ENCODE measurements at places on chromosomes 12 and 14.

DNA sequence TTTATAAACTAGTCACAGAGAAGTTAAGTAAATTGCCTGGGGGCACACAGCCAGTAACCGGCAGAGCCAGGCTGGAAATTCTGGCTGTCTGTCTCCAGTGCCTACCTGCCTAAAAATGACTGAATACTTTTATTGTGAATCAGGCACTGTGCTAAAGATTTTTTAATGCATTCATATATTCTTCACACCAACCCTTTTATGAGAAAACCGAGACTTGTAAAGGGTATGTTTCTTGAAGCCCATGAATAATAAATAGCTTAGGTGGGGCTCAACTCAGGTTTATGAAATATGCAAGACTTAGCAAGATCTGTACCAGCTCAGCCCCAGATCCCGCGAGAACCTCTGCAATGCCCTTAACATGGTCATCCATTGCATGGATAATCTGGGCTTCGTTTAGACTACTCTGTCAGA is 60.8 kb downstream of the TMCC3 start:
- no peak for DNase-seq

- DNase-seq = no peak
Measured at GRCh38 chr12:120712610-120713009, 2.4 kb downstream of the UNC119B start.

GRCh38 chr14:90522571-90523191 is 125.9 kb downstream of the CALM1 start:
- DNase-seq = peak; percentile 61

GRCh38 chr12:91555436-91556415 is 373.1 kb upstream of the DCN start:
- DNase-seq = no peak

DNA sequence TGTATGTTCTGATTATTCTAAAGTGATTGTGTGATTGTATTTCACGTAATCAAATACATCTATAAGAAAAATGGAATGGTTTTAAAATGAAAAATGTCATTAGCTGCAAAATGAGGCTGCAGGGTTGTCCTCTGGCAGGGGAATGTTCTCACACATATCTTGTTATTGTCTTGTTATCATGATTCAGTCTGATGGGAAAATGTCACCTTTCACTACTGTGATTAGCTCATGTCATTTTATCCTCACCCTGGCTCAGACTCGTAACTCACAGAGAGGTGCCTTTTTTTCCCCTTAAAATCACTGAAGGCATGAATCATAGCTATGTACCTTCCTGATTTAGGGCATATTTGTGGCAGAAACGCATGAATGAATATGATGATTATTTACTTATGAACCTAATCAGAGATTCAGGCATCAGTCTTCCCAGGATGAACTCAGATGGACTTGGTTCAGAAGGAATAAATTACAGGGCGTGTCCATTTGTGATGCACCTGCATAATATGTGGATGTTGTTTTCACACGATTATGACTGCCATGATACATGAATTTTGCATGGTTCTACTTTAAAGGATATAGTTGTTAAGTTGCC is 1339.2 kb downstream of the AACS start:
- no peak for DNase-seq

DNA sequence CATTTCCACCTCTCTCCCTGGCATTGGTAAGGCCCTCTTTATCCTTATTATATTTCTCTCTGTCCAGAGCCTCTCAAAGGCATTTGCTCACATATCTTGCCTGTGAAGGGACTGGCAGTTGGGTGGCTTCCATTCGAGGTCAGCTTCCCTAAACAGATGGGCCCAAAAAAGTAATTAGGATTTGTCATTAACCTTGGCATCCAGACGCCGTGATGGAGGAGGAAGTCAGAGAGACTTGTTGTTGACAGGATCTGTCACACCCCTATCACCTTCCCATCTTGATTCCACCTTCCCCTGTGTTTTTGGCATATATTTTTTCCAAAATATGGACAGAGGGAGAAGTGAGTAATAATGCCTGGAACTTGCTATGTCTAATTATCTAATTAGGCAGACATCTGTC is 54.0 kb upstream of the OAS1 start:
- no peak for DNase-seq

DNA sequence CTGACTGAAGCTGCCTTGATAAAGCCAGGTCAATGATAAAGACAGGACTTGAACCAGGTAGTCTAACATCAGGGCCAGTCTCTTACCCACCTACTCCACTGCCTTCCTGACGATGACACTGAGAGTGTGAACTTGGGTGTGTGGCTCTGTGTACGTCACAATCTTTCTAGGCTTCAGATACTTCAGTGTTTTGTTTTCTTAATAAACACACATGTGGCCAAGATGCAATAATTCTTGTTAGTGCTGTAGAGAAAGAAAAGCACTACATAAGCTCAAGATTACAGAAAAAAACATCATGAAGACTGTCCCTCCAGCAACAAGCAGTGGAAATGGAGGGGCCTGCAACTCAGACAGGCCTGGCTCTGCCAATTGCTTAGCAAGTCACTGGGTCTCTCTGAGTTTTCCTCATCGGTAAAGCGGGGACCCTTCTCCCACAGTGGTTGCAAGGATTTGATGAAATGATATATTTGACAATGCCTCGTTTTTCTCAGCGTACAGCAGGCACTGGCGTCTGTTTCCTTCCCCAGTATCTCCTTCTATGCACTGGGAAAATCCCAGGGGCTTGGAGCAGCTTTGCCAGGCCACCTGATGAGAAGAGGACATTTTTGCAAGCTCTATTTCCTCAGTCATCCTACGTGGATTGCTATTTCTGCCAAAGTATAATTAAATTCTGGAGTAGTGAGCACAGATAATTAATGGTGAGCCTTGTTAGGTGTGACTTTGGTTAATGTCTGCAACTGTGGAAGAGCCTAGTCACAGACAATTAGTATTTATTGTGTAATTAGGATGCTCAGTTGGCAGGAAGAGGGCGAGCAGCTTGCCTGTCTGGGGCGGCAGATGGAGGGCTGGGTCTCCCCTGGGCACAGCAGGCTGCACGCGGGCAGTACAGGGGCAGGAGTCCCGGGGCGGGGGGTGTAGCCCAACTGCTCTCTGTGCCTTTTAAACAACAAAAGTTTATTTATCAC is 55.8 kb upstream of the CHGA start:
- no peak for DNase-seq

DNA sequence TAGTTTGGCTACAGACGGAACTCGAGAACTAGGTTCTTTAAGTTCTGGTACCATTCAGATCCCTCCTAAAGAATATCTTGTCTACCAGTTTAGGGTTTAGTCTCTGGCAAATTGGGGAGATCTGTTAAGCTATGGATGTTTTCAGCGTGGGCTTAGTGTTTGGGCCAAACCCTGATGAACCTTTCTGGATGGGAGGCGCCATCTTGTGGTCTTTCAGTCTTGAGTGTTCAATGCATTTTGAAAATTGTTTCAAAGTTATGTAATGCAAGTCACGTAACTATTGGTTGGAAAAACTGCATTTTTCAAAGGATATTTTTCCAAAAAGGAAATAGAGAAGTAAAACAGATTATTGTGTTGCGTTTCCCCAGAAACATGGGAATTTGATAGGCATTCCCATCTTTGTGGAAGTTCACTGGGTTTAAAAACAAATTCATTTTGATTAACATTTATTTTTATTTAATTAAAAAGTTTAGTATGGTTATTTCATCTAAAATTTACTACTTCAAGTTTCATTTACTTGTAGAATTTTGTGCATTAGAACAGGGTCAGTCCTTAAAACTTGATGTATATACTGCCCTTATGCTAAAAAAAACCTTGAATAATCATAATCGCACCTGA is 169.0 kb downstream of the PRIMA1 start:
- DNase-seq = peak; percentile 71

- DNase-seq = no peak
Measured at GRCh38 chr12:5899675-5900074, 45.4 kb downstream of the ANO2 start.

- no peak for DNase-seq
Measured at GRCh38 chr12:92707926-92708325, 5.1 kb downstream of the PLEKHG7 start.

GRCh38 chr12:116160231-116160630 is 117.3 kb downstream of the MED13L start:
- DNase-seq = no peak

DNA sequence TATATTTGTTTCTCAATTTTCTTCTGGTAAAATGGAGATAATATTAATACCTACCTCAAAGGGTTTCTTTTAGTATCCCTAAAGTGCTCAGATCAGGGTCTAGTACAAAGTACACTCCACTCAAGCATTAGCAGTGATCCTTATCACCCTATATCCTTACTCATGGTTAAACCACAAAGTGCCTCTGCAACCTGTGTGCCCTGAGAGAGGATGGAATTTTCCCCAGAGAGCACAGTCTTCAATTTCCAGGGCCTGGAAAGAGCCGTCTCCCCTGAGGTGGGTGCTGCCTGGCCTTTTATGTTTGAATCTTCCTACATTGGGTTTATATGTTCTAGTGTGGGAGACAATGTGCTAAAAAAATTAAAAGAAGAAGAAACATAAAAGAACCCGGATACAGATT is 183.1 kb upstream of the FBXO33 start:
- DNase-seq = no peak

DNA sequence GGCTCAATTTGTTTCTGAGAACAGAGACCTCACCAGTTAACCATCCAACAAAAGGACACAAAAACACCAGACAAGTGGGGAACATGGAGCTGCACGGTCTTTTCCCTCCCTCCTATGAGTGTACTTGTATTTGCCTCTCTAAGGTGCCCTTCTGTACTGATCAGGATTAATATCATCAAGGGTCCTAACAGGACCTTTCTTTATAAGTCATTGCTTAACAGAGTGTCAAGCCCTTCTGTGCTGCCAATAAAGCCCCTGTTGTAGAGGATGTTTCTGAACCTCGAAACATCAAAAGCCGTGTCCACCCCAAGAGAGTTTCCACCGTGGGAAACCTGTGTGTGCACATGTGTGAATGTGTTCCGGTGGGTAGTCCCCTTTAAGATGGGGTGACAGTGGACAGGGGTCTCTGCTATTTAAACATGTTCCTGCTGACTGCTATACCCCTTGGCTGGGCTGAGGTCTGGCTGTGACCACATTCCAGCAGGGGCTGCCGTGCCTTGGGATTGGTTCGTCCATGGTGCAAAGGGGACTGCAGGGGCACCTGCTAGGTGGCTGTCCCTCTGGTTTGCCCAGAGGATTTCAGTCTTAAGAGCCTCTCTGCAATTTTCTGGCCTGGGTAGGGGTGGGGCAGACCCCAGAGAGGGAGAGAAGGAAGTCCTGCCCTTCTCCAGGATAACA is 6.0 kb downstream of the ESRRB start:
- no peak for DNase-seq

DNA sequence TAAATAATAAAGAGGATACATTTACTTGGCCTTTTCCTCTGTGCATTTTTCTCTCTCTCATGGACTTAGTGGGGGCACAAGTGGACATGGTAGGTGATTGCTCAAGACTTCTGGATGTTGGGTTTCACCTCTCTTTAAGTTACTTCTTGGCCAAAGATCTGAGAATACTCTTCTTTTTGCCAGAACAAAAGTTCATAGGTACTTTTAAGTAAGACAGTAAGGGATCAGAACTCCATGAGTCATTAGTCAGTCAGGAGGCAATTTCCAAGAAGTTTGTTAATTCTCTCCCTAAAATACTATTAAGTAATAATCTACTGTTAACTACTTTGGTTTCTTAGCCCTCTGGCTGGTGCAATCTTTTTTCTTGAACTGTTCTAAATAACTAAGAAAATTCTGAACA is 84.2 kb downstream of the GRIP1 start:
- DNase-seq = no peak

- DNase-seq = no peak
Measured at GRCh38 chr12:46904406-46905238, 78.8 kb upstream of the SLC38A4 start.

DNA sequence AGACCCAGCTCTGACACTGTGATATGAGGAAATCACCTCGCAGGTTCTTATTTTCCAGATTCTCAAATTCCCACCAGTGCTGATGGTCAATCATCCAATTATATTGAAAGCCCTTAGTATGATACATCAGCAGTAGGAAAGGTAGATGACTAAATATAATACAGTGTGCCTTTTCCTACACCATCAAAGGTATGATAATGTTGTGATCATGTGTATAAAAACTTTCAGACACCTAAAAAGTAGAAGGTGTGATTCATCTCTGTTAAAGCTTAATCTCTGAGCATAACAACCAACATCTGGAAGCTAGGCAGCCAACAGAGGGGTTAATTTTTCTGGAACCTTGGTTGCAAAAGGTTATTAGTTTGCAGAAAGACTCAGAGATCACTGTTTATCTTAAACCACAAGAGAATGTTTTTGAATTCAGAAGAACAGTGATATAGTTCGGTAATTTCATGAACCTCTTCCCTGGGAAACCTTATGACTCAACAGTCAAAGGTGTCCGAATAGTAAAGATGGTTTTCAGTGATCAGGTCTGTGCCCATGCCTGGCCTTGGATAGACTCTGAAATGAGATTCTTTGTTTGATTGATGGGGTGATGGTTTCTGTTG is 122.5 kb downstream of the ETV6 start:
- DNase-seq = no peak

DNA sequence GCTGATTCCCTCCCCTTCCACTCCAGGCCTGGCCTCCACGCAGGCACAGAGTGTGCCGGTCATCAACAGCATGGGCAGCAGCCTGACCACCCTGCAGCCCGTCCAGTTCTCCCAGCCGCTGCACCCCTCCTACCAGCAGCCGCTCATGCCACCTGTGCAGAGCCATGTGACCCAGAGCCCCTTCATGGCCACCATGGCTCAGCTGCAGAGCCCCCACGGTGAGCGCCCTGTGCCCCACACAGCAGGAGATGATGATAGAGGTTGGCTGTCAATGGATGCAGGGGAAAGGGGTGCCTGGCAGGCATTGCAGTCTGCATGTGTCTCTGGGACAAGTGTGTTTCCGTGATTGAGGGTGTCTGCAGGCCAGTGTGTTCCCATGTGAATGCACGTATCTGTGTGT is 18.8 kb downstream of the C12orf43 start:
- no peak for DNase-seq

- no peak for DNase-seq
Measured at GRCh38 chr14:49946320-49947141, 53.6 kb downstream of the ARF6 start.

DNA sequence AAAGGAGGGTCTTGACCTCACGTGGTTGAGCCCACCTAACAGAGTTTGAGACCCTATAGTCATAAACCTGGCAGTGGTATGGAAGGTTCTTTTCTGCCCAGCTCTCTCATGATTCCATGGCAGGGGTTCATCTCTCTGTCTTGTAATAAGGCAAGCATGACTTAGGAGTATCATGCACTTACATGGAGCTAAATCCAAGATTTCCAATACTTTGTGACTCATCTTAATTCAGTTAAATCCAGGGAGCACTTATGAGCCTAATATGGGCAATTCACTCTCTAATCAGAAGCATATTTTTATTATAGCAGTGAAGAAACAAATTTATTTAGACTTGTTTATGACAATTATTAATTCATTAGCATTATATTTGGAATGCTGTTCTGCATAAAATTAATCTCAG is 131.8 kb upstream of the CPSF6 start:
- DNase-seq = no peak

DNA sequence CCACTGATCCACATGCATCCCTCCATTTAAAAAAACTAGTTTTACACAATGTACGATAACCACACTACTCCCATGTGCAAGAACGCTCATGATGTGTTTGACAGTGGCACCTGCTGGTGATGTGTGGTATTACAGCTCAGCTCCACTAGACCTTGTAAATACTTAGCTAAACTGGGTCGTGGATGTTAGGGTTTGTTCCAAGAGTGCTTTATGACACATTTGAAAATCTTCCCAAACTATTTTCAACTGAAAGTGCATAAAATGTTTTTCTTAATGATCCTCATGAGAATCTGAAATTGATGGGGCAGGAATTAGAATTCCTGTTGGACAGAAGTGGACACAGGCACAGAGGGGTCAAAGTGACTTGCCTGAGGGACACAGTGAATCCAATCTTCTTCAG is 99.2 kb downstream of the SCARB1 start:
- no peak for DNase-seq

- peak; percentile 60 for DNase-seq
Measured at GRCh38 chr12:119176267-119177055, 2.3 kb upstream of the HSPB8 start.
